ENCODE measurements at places on chromosomes 12 and 14.
A peak's percentile ranks its signal among the peaks of the same experiment; 100 is the strongest.

DNA sequence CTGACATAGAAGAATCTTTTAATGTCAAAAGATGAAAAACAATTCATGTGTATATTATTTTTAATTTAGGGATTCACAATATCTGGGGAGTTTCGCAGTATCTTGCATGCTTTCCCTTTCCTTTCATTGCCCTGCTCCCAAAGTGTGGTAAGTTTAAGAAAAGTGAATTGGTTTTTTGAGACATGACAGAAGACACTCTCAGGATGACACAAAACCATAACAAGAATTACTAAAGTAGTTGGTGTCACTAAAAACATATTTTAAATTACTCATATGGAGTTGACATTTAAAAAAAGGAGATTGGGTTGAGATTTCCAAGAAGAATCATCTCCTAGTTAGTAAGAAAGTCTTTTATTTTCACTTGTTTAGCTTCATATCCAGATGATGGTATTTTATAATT is 5.1 kb upstream of the PCNX1 start:
- DNase-seq: peak; percentile 30

DNA sequence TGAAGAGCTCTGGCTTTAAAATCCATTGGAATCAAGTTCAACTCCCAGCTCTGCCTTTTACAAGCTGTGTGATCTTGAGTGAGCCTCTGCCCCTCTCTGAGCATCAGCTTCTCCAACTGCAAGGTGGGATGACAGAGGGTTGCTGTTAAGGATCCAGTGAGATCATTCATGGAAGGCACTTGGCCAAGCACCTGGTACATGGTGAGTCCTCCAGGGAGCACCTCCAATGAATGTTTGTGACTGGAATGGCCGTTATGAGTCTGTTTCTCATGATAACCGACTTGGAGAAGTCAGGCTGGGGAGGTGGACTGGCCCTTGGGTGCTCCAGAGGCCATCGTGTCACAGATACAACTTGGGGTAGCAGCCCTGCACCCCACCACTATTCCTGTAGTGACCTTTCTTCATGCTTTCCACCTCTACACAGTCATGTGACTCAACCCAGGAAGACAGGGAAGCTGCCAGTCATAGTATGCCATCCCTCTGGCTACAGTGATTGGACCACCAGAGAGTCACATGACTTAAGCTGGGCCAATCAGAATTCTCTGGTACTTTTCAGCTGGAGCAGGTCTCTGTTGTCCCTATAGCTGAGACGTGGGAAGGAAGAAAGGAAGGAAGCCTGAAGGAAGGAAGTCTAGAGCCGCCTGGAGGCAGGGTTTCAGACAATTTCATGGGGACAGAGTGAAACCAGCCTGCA is 146.5 kb upstream of the MYL2 start:
- no peak for DNase-seq

GRCh38 chr12:123671876-123672275 is 963 bp downstream of the TCTN2 start:
- peak; percentile 22 for DNase-seq

DNA sequence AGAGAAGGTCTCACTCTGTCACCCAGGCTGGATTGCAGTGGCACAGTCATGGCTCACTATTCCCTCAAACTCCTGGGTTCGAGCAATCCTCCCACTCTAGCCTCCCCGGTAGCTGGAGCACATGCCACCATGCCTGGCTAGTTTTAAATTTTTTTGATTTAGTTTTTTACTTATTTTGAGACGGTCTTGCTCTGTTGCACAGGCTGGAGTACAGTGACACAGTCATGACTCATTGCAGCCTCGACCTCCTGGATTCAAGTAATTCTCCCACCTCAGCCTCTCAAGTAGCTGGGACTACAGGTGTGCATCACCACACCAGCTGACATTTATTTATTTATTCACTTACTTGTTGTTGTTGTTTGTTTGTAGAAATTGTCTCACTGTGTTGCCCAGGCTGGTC is 22.2 kb upstream of the DIP2B start:
- no peak for DNase-seq

DNA sequence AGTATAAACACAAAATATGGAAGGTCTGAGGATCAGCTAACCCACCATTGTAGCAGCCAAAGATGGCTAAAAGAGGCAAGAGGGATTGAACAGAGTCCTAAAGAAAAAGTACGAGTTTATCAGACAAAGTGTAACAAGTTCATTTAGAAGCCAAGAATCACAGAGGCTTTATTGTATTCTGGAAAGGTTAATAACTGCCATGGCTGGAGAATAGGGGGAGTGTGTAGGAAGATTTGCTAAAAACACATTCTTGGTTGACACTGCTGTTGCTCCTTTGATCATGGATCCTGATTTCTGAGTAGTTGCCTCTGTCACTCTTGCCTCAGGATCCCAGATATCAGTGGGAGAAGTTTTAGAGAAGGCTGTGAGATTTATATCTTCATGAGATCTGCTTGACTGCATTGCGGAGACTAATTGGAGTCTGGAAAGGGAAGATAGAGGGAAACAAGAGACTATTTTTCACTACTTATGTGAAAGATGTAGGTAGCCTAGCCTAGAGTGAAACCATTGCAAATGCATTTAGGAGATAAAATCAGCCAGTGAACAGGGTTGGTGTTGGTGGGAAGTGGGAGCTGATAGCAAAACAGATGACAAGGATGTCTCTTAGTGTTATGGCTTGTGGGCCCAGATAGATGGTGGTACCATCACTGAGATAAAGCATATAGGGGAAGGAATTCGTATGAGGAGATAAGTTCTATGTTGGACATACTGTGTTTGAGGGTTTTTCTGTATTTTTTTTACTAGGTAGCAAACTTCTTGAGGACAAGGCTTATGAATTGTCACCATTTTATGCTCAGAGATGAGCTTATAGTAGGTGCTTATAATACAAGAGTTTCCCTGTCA is 402.9 kb upstream of the PDE3A start:
- no peak for DNase-seq

GRCh38 chr12:54981796-54982195 is 2.8 kb downstream of the TESPA1 start:
- DNase-seq: no peak

GRCh38 chr14:97798176-97798575 is 1001.0 kb downstream of the VRK1 start:
- no peak for DNase-seq

DNA sequence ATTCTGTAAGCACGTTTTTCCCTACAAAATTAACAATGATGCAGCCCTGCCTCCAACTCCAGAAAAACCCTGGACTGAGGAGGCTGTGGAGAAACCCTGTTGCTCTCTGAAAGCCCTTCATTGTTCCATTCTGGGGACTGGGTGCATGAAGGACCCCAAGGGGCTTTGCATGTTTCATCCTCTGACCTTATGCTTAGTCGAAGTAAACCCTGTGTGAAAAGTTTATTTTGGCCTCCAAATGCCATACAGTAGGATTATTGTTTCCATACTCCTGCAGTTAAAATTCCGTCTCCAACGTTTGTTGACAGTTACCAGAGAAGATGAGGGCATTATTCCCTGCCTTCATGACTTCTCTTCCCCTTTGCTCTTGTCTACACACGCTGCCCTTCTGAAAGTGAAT is 46.0 kb downstream of the CKB start:
- DNase-seq: no peak

DNA sequence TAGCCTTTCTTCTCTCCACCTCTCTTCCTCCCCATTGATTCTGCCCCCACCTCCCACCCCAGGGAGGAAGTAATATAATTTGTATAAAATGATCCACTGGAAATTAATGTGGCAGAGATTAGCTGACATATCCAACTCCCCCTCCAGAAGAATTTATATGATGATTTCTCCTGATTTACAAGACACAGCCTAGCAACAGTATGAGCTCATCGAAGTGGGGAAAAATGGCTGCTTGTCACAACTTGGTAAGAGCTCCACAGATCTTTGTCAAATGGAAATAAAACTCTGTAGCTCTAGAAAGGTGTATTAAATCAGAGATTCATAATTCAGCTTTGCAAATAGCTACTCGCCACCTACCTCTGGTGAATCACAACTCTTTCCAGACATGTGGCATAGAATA is 195.7 kb downstream of the NOVA1 start:
- DNase-seq: no peak

- peak; percentile 52 for DNase-seq
Observed at GRCh38 chr14:34981743-34982420, 910 bp upstream of the SRP54 start.

DNA sequence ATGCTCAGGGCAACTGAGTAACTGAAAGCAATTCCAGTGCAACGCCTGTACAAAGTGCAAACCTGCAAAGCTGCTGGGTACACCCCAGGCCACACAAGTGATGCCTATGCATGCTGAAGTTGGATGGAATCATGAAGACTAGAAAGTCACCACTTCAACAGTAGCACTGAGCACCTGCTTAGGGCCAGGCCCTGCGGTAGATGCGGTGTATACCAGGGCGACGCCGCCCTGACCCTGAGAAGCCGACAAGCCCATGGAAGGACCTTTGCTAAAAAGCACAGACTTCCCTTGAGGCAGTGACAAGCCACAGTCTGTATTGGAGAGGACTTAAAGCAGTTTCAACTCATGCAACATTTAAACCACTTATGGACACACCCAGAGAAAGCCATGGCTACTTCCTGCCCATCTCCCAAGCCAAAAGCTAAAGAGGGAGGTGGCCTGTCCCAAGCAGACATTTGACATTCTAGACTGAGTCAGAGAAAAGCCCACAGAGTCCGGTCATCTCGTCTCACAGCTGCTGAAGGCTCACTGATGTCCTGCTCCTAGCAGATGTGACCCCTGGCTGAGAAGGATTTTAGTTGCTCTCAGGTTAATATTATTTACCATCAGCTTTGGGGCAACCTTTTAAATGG is 843.9 kb upstream of the TMEM132C start:
- DNase-seq: no peak

- no peak for DNase-seq
Observed at GRCh38 chr12:46983393-46983793, 96.0 kb upstream of the PCED1B start.

- DNase-seq: no peak
Observed at GRCh38 chr12:74985293-74985985, 224.2 kb downstream of the KCNC2 start.

- peak; percentile 89 for DNase-seq
Observed at GRCh38 chr12:24754690-24755638, 193.9 kb downstream of the BCAT1 start.

- DNase-seq: no peak
Observed at GRCh38 chr12:105352940-105353635, 22.6 kb downstream of the C12orf75 start.

DNA sequence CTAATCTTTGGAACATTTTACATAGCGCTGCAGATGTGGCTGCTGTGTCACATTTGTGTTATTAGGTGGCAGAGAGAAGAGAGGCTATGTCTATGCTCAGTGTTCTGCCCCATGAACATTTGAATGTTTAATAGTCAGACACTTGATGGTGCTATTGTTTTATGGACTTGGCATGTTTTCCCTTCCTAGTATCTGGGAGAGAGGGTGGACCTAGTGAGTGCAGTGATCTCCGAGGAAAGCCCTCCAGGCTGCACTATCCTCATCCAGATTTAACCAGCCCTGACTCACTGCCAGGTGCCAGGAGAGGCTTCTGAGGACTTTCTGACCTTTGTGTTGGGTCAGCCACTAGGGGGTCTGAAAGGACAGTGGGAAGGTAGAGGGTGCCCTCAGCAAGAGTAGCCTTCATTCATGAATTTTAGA is 24.3 kb downstream of the ZFC3H1 start:
- peak; percentile 2 for DNase-seq

DNA sequence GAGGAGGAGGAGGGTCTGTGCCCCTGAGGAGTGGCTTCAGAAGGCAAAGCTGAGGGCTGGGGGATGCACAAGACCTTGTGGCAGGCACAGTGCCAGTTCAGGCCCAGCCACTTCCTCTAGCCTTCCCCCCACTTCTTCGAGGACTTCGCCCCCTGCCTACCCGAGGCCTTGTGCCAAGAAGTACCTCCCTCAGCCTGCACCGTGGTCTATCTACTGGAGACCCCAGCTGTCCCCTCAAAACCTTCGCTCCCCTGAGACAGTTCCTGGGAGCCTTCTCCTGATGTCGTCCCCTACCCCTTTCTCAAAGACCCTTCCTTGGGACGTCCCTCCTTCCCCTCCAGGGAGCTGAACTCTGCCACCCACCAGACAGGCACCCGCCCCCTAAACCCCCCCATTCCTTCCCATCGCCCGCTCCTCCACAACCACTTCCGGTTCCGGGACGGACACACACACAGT is 604 bp downstream of the ZNF384 start:
- peak; percentile 24 for DNase-seq

GRCh38 chr14:105299654-105300541 is 903 bp downstream of the BRF1 start:
- no peak for DNase-seq

DNA sequence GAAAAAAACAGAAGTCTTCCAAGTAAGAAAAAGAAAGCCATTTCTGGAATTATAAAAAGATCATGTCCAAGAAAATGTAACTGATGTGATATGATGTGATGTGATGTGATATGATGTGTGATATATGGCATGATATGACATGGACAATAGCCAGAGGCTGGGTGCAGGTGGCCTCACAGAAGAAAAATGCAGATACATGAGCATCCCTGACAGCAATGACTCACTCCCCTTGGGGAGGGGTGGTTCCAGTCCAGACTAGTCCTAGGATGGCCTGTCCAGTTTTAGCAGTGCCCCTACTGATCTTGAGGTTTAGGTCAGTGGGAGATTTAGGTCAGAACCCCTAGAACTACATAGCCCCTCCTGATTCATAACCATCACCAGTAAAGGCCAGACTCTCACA is 3.5 kb upstream of the RHOJ start:
- peak; percentile 56 for DNase-seq

GRCh38 chr12:60035835-60036234 is 440.0 kb downstream of the SLC16A7 start:
- peak; percentile 56 for DNase-seq

- no peak for DNase-seq
Observed at GRCh38 chr12:51926718-51927117, 19.4 kb downstream of the ACVRL1 start.

- peak; percentile 22 for DNase-seq
Observed at GRCh38 chr12:121059031-121059898, 20.2 kb upstream of the OASL start.

GRCh38 chr14:36068777-36069534 is 107.6 kb downstream of the PTCSC3 start:
- peak; percentile 85 for DNase-seq

DNA sequence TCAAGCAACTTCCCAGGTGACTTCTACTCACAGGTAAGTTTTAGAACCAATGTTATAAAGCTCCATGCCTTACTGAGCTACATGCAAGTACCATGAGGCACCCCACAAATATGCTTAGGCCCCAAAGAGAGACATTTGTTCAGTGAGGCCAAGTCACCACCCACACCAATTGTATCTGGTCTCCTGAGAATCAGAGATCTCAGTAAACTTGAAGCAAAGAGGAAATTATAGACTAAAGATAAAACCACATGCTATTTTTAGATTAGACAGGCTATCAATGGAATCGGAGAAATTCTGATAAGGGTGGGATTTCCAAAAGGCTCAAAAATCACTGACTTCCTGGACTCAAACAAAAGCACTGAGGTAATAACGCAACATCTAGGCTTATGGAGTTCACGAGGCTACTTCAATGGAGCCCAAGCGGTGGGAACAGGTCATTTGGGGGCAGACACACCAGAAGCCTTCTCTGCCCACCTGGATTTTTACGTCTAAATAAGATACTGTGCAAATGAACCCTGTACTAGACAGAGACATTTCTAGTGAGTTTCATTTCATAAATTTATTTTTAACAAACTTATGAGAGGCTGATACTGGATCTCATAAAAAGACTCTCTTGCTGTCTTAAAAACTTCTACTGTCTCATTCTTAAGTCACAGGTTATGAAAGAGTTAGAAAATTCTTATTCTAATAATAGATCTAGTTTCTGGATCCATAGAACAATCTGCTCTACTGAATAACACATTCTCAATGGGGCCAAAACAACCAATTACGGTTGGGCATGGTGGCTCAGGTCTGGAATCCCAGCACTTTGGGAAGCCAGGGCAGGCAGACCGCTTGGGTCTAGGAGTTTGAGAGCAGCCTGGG is 7.7 kb downstream of the SLC15A4 start:
- no peak for DNase-seq
